Daoy (cell line): ENCODE measurements at places on chromosomes 3 and 15.

DNA sequence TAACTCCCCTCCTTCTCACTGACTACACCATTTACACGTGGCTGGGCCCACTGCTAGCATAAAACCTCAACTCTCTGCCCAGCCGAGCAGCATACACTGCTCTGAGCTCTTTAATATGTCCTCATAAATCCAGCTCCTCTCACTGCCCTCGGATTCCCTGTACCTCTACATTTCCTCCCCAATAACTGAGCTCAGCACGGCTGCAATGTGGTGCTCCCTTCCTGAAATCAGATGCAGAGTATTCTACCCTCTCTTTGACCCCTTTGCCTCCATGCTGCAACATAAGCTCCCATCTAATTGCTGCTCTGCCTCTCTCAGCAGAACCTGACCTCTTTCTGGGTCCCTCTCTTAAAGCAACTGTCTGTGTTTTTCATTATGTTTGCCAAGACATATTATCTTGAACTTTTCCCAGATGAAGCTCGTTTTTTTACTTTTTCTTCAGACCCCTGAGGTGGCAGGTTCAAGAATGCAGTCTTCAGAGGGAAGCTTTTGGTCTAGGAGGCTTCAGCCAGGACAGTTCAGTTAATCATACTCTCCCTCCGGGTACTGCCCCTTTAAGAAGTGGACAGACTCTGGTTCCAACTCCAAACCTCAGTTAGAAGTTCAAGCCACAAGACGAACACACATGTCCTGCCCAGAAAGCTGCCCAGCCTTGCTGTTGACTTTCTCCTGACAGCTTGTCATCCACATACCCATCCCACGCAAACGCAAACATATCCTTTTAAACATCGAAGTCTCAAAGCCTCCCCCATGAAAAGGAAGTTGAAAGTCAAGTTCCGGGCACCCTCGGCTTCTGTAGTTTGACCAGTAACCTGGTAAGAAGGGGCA lies 81.1 kb upstream of the NEO1 start:
- peak; percentile 6 for DNase-seq

GRCh38 chr3:28294667-28295413 lies 53.4 kb downstream of the CMC1 start:
- no peak for DNase-seq

DNA sequence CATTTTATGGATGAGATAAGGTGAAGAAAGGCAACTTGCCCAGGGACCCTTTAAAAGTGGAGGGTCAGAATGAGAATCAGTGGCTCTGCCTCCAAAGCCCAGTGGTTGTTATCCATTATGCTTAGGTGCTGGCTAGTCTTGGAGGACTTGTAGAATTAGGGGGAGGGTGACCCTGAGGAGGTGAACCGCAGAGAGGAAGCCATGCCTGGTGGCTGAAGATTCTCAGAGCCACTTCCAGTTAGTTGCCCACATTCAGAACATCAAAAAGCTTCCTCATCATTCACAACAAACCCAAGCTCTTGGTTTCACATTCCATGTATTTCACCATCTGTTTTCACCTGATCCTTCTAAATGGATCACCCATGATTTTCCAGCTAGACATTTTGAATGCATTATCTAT lies 11.2 kb downstream of the EBLN2 start:
- no peak for DNase-seq

DNA sequence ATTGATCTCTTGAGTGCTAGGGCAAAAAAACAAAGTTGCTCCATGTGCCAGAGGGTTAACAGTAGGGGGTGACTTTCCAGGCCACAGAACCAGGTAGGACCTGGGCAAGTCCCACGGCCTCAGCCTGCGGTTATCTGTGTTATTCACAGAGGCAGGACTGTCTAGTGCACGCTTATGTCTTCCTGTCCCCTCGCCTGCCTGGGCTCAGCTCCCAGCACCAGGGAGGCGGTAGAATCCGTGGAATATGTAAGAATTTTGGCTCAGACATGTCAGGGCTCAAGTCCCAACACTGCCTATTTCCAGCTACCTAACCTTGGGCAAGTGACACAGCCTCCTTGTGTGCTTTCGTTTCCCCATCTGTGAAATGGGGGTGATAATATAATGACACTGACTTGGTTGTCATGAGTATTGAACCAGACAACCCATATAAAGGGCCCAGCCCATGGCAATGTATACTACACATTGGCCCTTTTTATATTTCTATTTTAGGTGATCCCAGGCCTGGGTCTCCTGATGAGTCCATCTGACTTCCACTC lies 44.3 kb upstream of the FLNB start:
- no peak for DNase-seq

- DNase-seq, result no peak
These were observed 10.1 kb downstream of the STRIT1 start for GRCh38 chr3:155283092-155284056.
